ENCODE measurements at places on chromosomes 6 and 20.

GRCh38 chr6:43941174-43941573, 171.2 kb downstream of the VEGFA start:
- DNase-seq = no peak

GRCh38 chr6:137927777-137928218, 60.7 kb downstream of the TNFAIP3 start:
- peak; percentile 80 for DNase-seq

DNA sequence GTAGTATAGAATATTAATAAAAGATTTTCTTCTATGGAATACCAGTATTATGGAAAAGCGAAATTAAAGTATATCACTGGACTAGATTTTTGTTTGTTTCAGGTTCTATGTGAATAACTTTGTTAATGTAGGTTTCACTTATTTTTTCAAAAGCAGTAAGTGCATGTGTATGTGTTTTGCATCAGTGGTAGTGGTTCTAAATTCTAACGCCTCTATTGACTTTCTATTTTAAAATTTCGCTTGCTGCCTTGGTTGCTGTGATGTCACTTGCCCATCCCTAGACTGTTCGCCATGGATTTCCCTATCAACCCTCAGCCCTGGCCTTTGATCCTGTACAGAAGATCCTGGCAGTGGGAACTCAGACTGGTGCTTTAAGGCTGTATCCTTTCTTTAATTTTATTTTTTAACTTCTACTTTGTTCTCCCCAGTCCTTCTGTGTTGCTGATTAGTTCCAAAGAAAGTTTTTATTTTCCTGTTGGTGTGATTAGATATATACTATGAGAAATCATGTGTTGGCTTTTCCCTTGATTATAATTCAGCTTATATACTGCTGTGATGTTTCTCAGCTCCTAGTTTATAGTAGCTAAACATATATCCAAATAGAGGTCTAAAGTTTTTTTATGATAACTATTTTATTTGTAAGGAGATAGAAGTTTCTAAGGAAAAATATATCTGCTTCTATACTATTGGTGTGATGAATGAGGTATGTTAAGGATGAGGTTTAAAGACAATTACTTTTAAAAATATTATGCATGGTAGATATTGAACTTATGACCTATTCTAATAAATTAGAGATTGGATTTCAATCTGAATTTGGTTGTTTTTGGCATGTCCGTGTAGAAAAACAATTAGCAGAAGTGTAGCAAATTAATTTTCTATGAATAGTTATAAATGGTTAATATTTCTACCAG, 1.7 kb downstream of the STXBP5 start:
- DNase-seq = no peak

- DNase-seq = no peak
Observed at GRCh38 chr20:1894951-1895673, at the start of gene SIRPA. TSS of gene SIRPA (plus strand) at chr20:1895407. CDS start at chr20:1895448, 41 bp downstream.

- no peak for DNase-seq
Observed at GRCh38 chr6:84575264-84575663, 189.1 kb downstream of the TBX18 start.

- no peak for DNase-seq
Observed at GRCh38 chr6:107712665-107713551, 111.2 kb downstream of the SCML4 start.

- DNase-seq = no peak
Observed at GRCh38 chr20:59708326-59708725, 104.0 kb downstream of the PHACTR3 start.

- no peak for DNase-seq
Observed at GRCh38 chr20:49594931-49595315, 27.0 kb upstream of the PTGIS start.

DNA sequence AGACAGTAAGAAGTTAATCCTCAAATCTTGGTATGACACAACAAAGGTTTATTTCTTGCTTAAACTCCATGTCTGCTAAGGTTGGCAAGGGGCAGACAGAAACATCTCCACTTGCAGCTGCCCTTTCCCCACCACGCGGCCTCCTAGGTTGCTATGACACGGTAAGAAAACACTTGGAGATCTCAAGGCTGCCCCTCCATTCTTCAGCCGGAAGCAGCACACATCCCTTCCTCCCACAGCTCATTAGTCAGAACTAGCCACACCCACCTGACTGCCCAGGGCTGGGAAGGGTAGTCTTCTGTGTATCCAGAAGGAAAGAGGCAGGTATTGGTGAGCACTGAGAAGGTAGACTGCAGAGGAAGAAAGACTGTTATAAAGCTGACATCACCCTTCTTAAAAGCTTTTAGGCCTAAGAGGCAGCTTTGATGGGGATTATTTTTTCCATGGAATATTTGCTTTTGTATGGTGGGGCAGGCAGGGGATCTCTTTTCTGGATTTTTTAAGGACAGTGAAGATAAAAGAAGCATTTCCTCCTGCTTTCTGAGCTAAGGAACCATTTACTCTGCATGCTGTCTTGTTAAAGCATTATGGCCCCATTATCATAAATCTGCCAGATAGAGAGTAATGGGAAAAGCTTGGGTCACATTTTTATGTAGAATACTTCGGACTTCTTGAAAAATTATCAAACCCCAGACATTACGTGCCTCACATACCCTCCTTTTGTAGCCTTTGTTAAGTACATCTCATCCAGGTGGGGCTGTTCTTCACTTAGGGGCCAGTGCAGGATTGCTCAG, 41.6 kb downstream of the MRAP2 start:
- DNase-seq = no peak

DNA sequence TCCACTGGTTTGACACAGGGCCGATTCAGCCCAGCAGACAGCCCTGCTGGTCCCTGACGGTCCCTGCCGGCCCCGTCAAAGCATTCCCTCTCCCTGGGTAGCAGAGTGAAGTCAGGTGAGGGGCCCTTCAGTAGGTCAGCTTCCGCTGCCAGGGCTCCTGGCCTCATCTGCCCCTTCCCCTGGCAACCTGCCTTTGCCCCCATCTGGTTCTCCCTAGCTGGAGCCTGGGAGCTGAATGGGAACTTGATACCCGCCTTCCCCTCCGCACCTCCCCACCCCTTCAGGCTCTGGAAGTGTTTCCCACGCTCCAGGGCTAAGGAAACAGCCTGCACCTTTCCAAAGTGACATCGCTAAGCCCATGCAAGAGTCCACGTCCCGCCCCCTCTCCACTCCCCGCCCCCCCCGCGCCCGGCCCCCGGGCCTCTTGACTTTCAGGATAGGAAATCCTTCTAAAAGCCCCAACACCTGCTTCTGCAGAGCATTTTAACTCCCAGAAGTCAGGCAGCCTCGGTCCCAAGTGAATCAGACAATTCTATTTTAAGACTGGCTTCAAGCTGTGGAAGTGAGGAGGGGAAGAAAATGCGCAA, 53.3 kb downstream of the ISM1 start:
- DNase-seq = no peak

DNA sequence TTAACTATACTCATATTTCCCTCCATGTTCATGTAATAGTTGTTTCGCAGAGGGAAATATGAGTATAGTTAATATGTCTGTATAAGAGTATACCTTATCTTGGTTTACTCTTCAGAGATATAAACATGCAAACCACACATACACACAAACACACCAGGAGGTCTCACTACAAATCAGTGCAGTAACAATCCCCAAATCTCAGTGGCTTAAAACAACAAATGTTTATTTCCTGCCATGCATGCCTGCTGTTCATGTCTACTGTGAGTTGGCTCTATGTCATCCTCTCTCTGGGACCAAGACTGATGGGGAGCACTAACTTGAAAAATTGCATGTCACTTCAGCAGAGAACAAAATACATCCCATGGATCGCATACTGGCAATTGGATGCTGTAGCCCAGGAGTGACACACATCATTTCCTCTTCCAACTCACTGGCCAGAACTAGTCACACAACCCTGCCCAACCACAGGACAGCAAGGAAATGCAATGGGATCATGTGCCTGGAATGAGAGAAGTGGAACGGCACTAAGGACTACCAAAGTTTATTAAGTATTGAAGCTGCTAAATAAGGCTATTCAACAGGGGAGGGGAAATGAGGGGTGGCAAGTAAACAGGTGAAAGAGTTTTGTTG, 89.0 kb upstream of the DTNBP1 start:
- DNase-seq = no peak

GRCh38 chr6:9112544-9112943, 677.2 kb upstream of the SLC35B3 start:
- DNase-seq = no peak

DNA sequence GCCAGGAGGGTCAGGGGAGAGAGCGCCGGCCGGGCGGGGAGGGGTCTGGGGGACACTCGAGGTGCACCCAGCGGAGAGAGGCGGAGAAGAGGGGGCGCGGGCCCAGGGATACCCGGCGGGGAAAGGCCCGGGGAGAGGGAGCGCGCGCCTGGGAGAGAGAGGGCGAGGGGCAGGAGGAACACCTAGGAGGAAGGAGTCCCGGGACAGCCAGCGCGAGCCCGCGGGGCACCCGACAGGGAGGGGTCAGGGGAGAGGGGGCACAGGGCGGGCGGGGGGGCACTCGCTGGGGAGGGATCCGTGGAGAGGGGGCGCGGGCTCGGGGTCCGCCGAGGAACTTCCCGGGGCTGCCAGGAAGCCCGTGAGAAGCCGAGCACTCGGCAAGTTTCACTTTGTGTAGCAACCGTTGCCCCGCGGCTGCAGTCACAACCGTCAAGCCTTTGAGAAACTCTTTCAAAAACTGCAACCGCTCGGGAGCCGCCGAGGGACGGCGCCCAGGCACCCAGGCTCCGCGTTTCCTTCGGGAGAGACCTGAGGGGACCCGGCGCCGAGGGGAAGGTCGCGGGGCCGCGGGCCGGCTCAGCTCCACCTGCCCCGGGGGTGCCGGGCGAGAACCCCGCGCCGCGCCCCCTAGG, 471 bp downstream of the EZR start:
- DNase-seq = peak; percentile 49
